Mucosa of descending colon (tissue), 3 donors: ENCODE measurements at places on chromosomes 1 and 21.

DNA sequence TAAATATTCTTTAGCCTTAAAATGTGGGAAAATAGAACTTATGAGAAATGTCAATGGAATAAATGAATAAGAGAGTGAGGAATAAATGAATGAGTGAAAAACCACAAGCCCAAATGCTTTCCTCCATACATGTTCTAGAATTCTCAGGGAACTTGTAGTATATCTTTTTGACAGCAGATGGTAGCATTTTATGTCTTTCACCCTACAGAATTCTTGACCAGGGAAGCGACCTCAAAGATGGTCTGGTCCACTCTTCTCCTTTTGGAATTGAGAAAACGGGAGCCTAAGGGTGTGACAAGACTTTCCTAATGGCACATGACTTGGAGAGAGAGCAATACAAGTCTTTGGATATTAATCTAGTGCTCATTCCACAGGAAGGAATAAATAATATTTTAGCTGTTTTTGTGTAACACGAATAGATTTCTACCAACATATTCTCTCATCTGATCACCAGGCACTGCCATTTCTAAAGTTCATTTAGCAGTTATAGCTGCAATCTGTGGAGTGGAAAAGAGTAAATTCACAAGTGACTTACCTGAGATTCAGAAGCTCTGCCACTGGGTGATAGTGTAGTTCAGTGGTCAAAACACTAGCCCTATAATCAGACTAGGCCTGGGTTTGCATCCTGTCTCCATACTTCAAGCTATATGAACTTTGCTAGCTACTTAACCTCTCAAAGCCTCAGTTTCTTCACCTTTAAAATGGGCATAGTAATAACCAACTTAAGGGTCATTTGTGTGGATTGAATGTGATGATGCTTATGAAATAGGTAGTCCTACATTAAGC lies 15.0 kb upstream of the F5 start:
- DNase-seq: no peak

GRCh38 chr1:102241431-102242338 lies 245.0 kb upstream of the OLFM3 start:
- no peak for DNase-seq

- peak; percentile 92 for DNase-seq
These were observed 6.2 kb downstream of the NECTIN4 start for GRCh38 chr1:161082996-161083747.

- DNase-seq: no peak
These were observed 206.1 kb downstream of the BACH1 start for GRCh38 chr21:29504751-29505321.

GRCh38 chr1:231600458-231600976 lies 26.1 kb upstream of the DISC1 start:
- no peak for DNase-seq

GRCh38 chr1:92877792-92878191 lies 46.0 kb downstream of the RPL5 start:
- no peak for DNase-seq

DNA sequence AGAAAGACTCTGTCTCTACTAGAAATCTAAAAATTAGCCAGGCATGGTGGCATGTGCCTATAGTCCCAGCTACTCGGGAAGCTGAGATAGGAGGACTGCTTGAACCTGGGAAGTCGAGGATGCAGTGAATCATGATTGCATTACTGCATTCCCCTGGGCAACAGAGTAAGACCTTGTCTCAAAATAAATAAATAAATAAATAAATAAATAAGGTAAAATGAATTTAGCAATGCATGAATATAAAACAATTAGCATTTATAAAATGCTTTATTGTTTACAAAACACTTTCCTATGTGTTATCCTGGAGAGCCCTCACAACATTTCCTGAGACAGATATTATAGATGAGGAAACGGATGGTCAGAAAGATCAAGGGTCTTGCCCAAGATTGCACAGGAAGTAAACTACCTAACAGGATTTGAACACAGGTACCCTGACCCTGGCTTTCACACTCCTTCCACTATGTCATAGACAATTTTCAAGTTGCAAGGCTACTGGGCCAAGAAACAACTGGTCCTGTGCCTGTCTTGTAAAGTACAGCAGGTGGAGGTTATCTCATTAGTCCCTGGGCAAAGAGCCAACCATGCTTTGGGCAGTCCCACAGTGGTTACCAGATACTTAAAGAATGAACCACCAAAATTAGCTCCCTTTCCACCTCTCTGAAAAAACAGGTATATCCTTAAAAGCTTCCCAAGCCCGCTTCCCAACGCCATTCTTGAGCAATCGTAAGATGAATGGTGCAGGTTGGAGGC lies 15.4 kb upstream of the VSIG8 start:
- no peak for DNase-seq

DNA sequence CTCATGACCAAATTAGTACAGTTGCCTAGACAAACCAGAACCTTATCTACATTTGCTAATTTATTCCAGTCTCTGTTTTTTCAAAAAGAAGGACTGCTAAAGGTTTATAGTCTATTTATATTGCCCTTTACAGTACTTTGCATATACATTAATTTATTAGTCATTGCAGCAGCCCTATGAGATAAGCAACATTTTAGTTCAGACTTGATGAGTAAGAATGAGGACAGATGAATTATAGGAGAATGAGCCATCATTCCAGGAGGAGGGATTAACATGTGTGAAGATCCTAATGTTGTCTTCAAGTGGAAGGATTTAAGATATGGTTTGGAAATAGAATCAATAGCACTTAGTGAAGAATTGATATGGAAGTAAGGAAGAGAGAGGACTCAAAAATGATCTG lies 152.4 kb downstream of the KCTD3 start:
- no peak for DNase-seq

- peak; percentile 94 for DNase-seq
These were observed 2.3 kb upstream of the VWA1 start for GRCh38 chr1:1432951-1433803.

DNA sequence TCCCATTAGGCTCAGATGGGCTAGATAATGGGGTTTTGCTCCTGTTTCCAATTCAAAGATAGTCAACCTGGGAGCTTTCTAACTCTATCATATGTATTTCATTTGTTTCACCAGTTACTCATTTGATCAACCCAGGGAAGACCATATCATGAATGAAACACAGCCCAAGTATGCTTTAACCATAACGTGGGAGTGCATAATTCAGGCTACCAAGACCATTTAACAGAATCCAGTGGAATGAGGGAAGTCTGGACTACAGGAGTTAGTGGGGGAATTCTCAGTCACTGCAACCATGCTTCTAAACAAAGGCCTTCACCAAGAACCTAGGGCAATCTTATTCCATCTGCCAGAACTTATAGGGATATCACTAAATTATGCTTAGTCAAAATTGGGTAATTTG lies 15.0 kb upstream of the SLC16A1 start:
- no peak for DNase-seq

DNA sequence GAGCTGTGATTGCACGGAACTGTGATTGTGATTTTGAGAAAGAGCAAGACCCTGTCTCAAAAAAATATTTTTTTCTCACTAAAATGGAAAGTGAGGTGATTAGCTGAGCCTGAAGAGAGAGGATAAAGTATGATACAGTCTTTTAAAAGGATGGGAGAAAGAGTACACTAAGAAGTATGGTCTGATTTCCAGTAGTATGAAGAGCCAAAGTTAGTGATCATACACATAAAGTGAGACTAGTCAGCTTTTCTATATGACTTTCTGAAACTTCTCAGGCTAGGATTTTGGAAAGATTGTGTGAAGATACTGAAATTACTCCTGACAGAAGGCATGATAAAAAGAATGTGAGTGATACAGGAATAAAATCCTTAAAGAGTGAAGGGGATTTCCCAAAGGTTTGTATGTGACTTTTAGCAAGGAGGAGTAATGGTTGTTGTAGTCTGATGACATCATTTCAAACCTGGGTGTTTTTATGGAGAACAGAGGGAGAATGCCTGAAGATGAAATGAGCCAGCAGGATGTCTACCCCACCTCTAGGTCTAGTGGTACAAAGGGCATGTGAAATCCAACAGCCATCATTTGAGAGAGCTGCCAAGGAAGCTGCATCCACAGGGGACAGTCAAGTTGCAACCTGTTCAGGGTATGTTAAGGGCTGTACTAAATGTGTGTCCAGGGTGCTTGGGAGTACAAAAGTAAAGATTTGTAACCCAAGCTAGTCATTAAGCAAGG lies 157.7 kb downstream of the PIK3R3 start:
- DNase-seq: no peak

GRCh38 chr1:243970077-243970476 lies 81.0 kb upstream of the ZBTB18 start:
- no peak for DNase-seq

GRCh38 chr1:27527890-27528817 lies 38.2 kb upstream of the WASF2 start:
- DNase-seq: peak; percentile 89

GRCh38 chr1:198677027-198677426 lies 38.2 kb downstream of the PTPRC start:
- no peak for DNase-seq

- no peak for DNase-seq
These were observed 65.9 kb downstream of the FMO4 start for GRCh38 chr1:171379846-171380245.

DNA sequence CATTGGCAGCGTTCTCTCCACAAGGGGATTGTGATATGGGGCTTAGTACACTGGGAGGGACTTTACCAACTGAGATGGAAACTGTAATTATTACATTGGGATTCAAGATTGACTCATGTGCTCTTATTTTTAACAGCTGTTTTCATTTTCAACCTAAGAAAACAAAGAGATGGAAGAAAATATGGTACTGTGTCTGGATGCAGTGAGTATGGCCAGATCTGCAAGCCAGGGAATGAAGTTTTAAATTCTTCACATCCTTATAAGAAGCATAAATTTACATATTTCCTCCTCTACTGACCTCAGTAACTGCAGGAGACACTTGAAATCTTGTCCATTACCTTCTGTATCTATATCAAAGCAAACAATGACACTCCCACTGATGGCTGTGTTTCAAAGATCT lies 81.5 kb upstream of the EDEM3 start:
- no peak for DNase-seq

GRCh38 chr1:163656095-163656759 lies 334.5 kb downstream of the NUF2 start:
- no peak for DNase-seq

GRCh38 chr1:201597551-201598230 lies 58.8 kb downstream of the NAV1 start:
- DNase-seq: peak; percentile 87

GRCh38 chr1:58035523-58035922 lies 511.0 kb downstream of the OMA1 start:
- DNase-seq: no peak

GRCh38 chr1:198491596-198491995 lies 48.9 kb downstream of the ATP6V1G3 start:
- no peak for DNase-seq

DNA sequence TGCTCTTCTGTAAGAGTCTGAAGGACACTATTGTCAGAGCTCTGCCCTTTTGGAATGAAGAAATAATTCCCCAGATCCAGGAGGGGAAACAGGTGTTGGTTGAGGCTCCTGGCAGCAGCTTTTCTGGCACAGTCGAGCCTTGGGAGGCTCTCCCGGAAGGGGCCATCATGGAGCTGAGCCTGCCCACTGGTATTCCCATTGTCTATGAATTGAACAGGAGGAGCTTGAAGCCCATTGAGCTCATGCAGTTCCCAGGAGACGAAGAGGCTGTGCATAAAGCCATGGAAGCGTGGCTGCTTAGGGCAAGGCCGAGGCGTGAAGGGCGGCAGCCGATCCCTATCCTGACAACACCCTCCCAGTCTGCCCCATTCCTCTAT lies 26.6 kb downstream of the UBE4B start:
- DNase-seq: no peak

DNA sequence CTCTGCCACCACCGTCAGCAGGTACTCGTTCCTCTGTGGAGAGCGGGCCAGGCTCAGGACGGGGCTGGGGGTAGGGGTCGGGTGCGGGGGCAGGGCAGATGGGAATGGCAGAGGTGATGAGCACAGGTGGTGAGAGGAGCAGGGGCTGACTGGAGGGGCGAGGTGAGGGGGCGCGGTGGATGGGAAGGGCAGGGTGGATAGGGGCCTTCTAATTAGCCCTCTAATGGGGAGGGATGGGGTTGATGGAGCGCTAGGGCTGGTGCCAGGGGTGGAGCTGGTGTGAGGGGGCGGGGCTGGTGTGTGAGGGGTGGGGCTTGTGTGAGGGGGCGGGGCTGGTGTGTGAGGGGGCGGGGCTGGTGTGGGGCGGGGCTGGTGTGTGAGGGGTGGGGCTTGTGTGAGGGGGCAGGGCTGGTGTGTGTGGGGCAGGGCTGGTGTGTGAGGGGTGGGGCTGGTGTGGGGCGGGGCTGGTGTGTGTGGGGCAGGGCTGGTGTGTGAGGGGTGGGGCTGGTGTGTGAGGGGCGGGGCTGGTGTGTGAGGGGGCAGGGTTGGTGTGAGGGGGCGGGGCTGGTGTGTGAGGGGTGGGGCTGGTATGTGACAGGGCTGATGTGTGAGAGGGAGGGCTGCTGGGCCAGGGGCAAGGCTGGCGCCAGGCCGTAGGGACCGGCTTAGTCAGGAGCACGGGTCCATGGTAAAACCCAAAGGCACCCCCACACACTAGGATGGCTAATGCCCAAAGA lies 5.9 kb downstream of the KRTAP10-1 start:
- peak; percentile 47 for DNase-seq

DNA sequence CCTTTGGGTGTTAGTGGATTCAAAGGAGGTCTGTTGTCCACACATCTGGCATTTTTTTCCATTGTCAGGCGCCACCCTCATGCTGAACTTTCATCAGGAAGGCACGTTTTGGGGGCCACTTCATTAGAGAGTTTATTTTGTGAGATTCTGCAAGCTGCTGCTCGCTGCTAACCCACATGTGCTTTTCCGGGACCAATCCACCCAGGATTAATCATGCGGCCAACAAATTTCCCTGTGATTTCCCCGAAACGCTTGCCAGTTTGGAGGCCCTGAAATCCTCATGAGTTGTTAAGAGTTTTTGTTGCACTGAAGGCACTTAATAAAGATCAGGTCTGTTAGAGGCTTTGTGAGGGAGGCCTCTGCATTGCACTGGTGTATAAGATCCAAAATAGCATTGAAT lies 2.4 kb downstream of the PDPN start:
- DNase-seq: no peak

- no peak for DNase-seq
These were observed 17.6 kb downstream of the PAXBP1 start for GRCh38 chr21:32753818-32754585.

DNA sequence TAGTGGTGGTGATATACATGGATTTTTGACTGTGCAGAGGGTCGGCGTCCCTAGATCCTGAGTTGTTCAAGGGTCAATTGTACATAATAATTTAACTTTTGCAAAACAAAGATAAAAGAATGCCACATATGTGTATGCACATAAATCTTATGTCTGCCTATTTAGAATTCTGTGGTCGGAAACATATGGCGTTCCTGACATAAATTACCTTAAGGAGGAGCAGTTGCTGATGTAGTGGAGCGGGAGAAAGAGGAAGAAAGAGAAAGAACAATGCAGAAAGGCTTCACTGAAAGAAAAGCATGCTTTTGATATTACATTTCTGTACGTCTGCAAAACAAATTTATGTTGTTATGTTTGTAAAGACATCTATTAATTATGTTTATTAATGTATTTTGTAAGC lies 40.0 kb downstream of the S1PR1 start:
- no peak for DNase-seq

GRCh38 chr1:93441589-93441988 lies 6.3 kb upstream of the FNBP1L start:
- no peak for DNase-seq

GRCh38 chr1:231383159-231383860 lies 38.8 kb downstream of the EGLN1 start:
- DNase-seq: no peak
